A549 treated with AZD2906 at 1 μM for 4 hours (cell line): ENCODE measurements at places on chromosomes 3 and 15. TPM values are rescaled to one million over a fixed set of nuclear protein-coding genes. Genes with fewer than 3 reads are reported as not detected.

Gene COL6A5
- total RNA-seq: not detected in 5 replicates

Gene HCN4
- total RNA-seq: 0.26 to 0.38 TPM (median 0.30 TPM) in 5 replicates

Gene ZNF148
- total RNA-seq: 6.5 to 10.3 TPM (median 8.3 TPM) in 5 replicates

Gene CCR8
- not detected in 5 replicates for total RNA-seq

Gene CD276
- total RNA-seq: 63.7 to 76.9 TPM (median 75.0 TPM) in 5 replicates

Gene MKRN2
- 25.6 to 28.3 TPM (median 27.2 TPM) in 5 replicates for total RNA-seq

Gene GP5
- total RNA-seq: 0.01 to 0.02 TPM in 2 of 5 replicates, not detected in the others

Gene DNAH12
- total RNA-seq: 0.08 to 0.16 TPM (median 0.08 TPM) in 4 of 5 replicates, not detected in the other

Gene NECTIN3
- total RNA-seq: 17.0 to 24.1 TPM (median 20.3 TPM) in 5 replicates

Gene SLC30A4
- 1.4 to 1.7 TPM (median 1.7 TPM) in 5 replicates for total RNA-seq

Gene SOX14
- not detected in 5 replicates for total RNA-seq

Gene CCR3
- total RNA-seq: not detected in 5 replicates

Gene IFRD2
- 71.9 to 93.3 TPM (median 89.3 TPM) in 5 replicates for total RNA-seq

Gene ELP6
- 25.0 to 30.6 TPM (median 28.0 TPM) in 5 replicates for total RNA-seq

Gene MNS1
- 1.9 to 3.4 TPM (median 2.6 TPM) in 5 replicates for total RNA-seq

Gene CPN2
- not detected in 5 replicates for total RNA-seq

Gene ENTPD3
- total RNA-seq: 0.03 TPM in 2 of 5 replicates, not detected in the others

Gene SHC4
- 0.61 to 1.2 TPM (median 0.77 TPM) in 5 replicates for total RNA-seq

Gene AHSG
- 0.05 to 0.12 TPM (median 0.06 TPM) in 4 of 5 replicates, not detected in the other for total RNA-seq

Gene LIPH
- total RNA-seq: 3.9 to 6.0 TPM (median 5.0 TPM) in 5 replicates

Gene COX17
- total RNA-seq: 99.5 to 114 TPM (median 103 TPM) in 5 replicates

Gene PCCB
- total RNA-seq: 27.3 to 30.1 TPM (median 28.3 TPM) in 5 replicates

Gene JAGN1
- total RNA-seq: 80.1 to 101 TPM (median 92.7 TPM) in 5 replicates

Gene KBTBD13
- total RNA-seq: not detected in 5 replicates

Gene PRSS50
- total RNA-seq: not detected in 5 replicates

Gene TMEM40
- total RNA-seq: 0.26 to 0.47 TPM (median 0.30 TPM) in 5 replicates

Gene KY
- total RNA-seq: 0.05 to 0.09 TPM (median 0.07 TPM) in 5 replicates

Gene PLA2G4E
- total RNA-seq: 0.06 TPM in 1 of 5 replicates, not detected in the others

Gene MST1R
- 4.5 to 6.4 TPM (median 6.1 TPM) in 5 replicates for total RNA-seq

Gene TRAK1
- total RNA-seq: 15.0 to 16.6 TPM (median 16.3 TPM) in 5 replicates

Gene KLHL25
- 5.6 to 6.8 TPM (median 6.4 TPM) in 5 replicates for total RNA-seq

Gene RETNLB
- not detected in 5 replicates for total RNA-seq

Gene FBXO40
- not detected in 5 replicates for total RNA-seq

Gene NR2E3
- 0.16 to 0.34 TPM (median 0.21 TPM) in 5 replicates for total RNA-seq

Gene DNAJB8
- not detected in 5 replicates for total RNA-seq

Gene MAPK6
- total RNA-seq: 36.8 to 70.4 TPM (median 48.5 TPM) in 5 replicates

Gene LACTB
- 26.1 to 36.2 TPM (median 27.5 TPM) in 5 replicates for total RNA-seq

Gene SPATA12
- total RNA-seq: 0.29 to 0.55 TPM (median 0.39 TPM) in 5 replicates

Gene BUB1B
- total RNA-seq: 23.2 to 35.7 TPM (median 26.7 TPM) in 5 replicates

Gene NME9
- not detected in 5 replicates for total RNA-seq

Gene PIERCE2
- total RNA-seq: 3.9 to 4.8 TPM (median 4.1 TPM) in 5 replicates

Gene CEP97
- 3.3 to 6.3 TPM (median 4.5 TPM) in 5 replicates for total RNA-seq
